ENCODE measurements at places on chromosomes 7 and 10. TPM values are rescaled to one million over a fixed set of nuclear protein-coding genes. Genes with fewer than 3 reads are reported as not detected.

The FOXI2 gene
- not detected for total RNA-seq

The CPA2 gene
- total RNA-seq: not detected

The NPFFR1 gene
- total RNA-seq: not detected

The LEP gene
- total RNA-seq: 0.12 TPM

The CYP3A4 gene
- total RNA-seq: not detected

The PTPRE gene
- total RNA-seq: 0.22 TPM

The TMEM229A gene
- total RNA-seq: not detected

The PDE1C gene
- 0.12 TPM for total RNA-seq

The NPSR1 gene
- not detected for total RNA-seq

The CREB5 gene
- total RNA-seq: 2.5 TPM

The SPAM1 gene
- not detected for total RNA-seq

The TMEM184A gene
- 0.11 TPM for total RNA-seq

The MRPS24 gene
- 99.5 TPM for total RNA-seq

The AOAH gene
- not detected for total RNA-seq

The FAM180A gene
- 24.9 TPM for total RNA-seq

The IDI2 gene
- not detected for total RNA-seq

The TASOR2 gene
- 81.7 TPM for total RNA-seq

The CRPPA gene
- 1.3 TPM for total RNA-seq

The GBX1 gene
- not detected for total RNA-seq

The FGL2 gene
- 0.22 TPM for total RNA-seq

The CCDC186 gene
- 12.2 TPM for total RNA-seq

The CYP2C19 gene
- total RNA-seq: not detected

The NT5C2 gene
- 54.2 TPM for total RNA-seq

All from uterine smooth muscle cell (primary cell).